ENCODE measurements at places on chromosomes 12 and 14. TPM values are rescaled to one million over a fixed set of nuclear protein-coding genes. Genes with fewer than 3 reads are reported as not detected.
A peak's percentile ranks its signal among the peaks of the same experiment; 100 is the strongest.

ADAMTS20 gene
- 0.47 TPM for total RNA-seq

- DNase-seq: no peak
These were observed 7.0 kb downstream of the PPP1R12A start for GRCh38 chr12:79927772-79928474.

- no peak for DNase-seq
These were observed 1.3 kb downstream of the R3HDM2 start for GRCh38 chr12:57429473-57430111.

TAS2R50 gene
- 12.6 TPM for total RNA-seq

TEX52 gene
- total RNA-seq: not detected

GRCh38 chr14:75724414-75725204, 63.6 kb downstream of the TTLL5 start:
- no peak for DNase-seq

DNA sequence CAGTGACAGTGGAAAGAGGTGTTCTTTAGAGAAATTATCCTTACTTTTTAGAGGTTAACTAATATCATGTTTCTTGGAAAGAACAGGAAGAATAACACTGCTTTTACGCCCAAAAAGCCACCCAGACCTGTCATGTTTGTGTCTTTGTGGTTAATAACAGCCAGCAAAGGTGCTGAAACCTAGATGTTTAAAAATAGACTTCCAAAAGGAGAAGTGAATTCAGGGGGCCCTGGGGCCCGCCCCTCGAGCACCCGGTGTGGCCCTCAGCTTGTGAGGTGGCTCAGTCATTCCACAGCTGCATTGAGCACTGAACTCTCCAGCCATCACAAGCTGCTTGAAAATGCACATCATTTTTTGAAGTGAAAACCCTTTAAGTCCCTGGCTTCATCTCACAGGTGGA, 20.8 kb upstream of the AMN start:
- no peak for DNase-seq

DNA sequence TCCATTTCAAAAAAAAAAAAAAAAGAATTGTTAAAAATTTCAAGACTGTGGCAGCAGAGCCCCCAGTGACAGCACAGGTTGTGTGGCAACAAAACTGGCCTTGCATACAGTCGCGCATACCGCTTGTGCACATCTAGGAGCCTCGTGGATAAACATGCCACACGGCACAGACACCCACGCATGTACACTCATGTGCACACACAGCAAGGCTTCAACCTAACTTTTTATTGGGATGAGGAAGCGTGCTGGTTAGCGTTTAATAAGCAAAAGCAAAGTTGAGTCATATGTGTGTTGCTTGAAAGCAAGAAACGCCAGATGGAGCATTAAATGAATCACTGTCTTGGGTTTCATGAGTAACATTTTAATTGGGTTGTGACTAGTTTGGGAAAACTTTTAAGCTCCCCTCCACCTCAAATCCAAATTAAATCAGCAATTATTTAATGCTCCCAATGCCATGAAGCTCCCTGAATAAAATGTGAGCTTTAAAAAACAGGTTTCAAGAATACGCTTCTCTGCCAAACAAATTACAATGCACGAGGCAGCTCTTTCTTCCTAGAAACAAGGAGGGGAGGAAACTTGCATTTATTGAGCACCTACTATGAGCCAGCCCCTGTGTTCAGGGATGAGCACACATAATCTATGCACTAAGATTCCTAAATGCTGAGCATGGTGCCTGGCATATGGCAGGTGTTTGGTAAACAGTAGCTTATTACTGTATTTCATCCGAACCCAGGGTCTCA, 35.7 kb upstream of the EML1 start:
- peak; percentile 28 for DNase-seq

CD4 gene
- total RNA-seq: 2.3 TPM

DNA sequence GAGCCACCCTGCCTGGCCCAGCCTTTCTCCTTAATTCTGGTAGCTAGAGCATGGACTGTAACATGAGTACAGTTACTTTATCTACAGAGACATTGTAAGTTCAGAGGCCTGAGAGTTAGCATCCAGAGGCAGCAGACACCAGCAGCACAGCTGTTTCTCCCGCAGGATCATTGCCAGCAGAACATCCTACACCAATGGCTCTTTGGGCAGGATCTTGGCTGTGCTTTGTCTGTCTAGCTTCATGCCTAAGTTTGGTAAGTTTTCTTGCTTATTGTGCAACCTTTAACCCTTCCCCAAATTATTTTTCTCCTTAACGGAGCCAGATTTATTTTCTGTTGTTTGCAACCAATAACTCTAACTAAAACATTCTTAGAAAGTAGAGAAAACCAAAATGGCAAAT, 21.6 kb downstream of the C12orf71 start:
- DNase-seq: no peak

- DNase-seq: no peak
These were observed 242.1 kb downstream of the ADGRD1 start for GRCh38 chr12:131195796-131196195.

DNA sequence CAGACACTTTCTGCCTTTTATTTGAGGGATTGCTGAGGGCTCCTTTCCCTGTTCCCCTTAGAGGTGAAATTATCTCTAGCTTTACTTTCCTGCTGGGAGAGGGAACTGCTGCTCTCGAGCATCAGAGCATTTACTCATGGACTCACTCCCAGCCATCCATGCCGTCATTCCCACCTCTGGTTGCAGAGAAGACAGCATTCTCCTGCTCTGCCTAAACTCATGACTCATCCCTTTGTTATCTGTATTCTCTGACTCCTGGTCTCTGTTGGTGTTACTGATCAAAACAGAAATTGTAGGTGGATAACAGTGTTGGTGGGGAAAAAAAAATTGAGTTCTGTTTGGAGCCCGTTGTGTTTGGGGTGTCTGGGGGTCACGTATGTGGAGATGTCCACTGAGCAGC, 159.3 kb downstream of the TTC8 start:
- DNase-seq: no peak

DNA sequence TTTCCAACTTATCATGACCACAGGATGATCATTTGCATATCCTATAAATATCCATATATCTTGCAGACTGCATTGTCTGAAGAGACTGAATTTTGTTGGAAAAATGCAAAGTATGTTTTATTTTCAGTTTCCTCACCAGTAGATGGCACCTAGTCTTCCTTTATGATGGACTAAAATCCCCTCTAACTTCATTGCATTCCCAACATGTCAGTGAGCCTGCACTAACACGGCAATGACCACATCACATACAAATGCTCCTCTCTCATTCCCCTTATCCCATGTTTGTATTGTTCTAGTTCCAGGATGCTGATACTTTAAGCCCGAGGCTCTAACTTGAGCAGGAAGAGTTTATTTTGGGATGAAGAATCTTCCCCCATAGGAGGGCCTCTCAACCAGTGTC, 24.7 kb upstream of the MYBPC1 start:
- no peak for DNase-seq

DNA sequence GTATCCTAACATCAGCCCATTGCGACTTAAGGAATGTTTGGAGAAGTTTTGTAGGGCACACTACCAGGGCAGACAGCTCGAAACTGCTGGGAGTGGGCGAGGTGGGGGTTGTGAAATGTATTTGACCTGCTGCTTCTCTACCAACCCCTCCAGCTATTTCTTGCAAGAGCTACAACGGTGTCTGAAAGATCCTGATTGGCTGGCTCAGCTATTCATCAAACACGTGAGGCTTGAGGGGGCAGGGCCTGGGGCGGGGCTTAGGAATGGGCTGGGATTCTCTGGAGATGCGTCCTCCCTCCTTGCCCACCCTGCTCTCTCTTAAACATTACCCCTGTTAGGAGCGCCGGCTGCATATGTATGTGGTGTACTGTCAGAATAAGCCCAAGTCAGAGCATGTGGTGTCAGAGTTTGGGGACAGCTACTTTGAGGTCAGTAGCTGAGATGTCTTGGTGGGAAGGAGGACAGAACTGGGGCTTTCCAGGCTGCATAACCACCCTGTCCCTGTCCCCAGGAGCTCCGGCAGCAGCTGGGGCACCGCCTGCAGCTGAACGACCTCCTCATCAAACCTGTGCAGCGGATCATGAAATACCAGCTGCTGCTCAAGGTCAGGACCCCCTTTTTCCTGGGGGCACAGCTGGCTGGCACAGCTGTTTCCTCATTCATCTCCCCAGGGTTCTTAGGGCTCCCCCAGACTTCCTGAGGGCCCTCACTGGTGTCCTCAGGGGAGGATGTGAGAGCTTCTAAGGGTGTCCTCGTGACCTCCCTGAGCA, 3.1 kb downstream of the ARHGEF25 start:
- DNase-seq: no peak

DNA sequence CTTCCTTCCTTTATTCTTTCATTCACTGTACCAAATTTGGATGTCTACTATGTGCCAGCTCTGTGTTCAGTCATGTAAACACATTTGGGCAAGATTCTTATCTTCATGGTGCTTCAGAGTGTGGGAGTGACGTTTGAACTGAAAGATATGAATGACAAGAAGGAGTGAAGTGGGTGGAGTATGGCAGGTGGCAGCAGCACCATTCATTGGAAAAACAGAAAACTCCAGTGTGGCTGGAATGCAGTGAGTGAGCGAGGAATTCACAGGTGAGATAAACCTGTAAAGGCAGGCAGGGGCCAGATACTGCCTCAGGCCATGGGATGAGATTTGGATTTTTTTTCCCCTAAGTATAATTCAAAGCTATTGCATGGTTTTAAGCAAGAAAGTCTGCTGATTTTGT, 140.7 kb upstream of the CCDC198 start:
- no peak for DNase-seq

CCDC196 gene
- not detected for total RNA-seq

DNA sequence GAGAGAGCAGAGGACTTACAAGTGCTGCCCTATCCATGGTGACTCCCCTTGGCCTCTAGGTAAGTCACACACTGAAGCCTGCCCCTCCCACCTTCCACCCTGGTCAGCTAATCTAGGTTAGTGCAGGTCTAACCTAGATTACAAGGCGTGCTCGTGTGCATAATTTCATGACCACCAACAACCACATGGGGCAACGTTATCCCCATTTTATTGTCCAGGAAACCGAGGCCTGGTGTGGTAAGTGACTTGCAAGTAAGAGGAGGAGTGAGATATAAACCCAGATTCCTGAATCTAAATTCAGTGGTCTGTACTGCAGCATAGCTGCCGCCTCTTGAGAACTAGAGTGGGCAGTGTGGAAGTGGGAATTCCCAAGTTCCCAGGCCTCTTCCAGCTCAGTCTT, 171.1 kb downstream of the DAD1 start:
- DNase-seq: no peak

MYH6 gene
- not detected for total RNA-seq

DNA sequence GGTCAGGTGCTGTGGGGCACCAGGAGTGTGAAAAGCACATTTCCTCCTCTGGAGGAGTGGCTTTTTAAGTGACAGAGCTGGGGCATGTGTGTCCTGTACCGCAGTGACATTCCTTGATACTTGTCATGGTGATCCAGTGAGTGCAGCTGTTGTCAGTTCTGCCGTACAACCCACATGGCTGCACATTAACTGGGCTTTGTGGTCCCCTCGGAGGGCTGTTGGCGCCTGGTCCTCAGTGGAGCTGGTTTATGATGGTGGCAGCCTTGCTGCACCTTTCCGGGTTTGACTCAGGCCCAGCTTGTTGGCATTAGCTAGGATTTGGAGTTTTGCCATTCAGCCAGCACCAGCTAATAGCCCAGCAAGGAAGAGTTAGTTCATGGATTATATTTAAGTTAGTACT, 77.0 kb downstream of the SLC25A47 start:
- no peak for DNase-seq

- no peak for DNase-seq
These were observed 341.0 kb upstream of the RGS6 start for GRCh38 chr14:71591231-71591630.

- no peak for DNase-seq
These were observed 83.2 kb downstream of the PEBP1 start for GRCh38 chr12:118219106-118219505.

DNA sequence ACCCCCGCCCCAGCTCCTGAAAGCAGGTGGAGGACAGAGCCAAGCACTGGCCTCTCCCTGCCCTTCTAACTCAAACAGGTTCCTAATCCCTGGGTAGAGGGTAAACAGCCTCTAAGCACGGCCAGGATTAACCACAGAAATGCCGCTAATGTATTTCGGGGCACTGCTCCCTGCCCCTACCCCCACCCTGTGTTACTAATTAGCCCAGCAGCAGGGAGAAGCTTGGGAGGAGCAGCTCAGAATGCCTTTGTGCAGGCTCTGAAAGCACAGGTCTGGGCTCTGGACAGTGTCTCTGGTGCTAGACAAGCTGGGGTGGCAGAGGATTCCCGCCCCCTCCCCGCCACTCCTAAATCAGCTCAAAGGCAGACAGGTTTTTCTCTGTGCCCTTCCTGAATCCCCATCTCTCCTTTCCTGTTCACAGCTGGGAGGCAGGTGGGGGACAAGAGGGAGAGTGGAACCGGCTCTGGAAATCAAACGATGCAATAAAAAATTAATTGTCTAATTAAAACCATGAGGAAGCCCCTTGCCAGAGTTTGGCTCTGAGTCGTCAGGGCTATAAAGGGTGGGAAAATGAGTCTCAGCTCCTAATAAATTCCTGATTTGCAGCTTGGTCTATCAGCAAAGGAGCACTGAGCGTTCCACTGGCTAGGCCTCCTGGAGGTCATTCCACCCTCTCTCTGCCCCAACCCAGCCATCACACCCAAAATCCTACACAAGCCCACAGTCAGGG, 53.0 kb downstream of the SMUG1 start:
- no peak for DNase-seq

LBHD2 gene
- not detected for total RNA-seq

DNA sequence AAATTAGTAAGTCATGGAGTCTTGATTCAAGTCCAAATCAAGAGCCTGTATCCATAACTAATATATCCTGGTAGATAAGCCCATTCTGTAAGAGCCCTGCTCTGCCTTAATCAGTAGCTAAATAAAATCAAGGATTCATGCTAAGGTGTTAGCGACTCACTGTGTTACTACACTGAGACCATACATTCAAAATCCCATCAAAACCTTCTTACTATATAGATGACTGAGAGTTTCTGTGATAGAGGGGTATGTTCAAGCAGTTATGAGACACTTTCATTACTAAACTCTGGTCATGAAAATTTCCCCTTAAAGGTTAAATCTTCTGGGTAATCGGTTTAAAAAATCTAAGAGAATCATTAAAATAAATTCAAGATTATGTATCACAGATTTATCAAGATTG, 78.5 kb downstream of the MDGA2 start:
- no peak for DNase-seq

P2RX7 gene
- total RNA-seq: 2.7 TPM

- no peak for DNase-seq
These were observed 36.8 kb downstream of the PPHLN1 start for GRCh38 chr12:42362647-42363260.
